ENCODE measurements at places on chromosomes 7 and 10.

- no peak for DNase-seq
Observed at GRCh38 chr7:68245688-68246087, 1249.1 kb downstream of the TYW1 start.

DNA sequence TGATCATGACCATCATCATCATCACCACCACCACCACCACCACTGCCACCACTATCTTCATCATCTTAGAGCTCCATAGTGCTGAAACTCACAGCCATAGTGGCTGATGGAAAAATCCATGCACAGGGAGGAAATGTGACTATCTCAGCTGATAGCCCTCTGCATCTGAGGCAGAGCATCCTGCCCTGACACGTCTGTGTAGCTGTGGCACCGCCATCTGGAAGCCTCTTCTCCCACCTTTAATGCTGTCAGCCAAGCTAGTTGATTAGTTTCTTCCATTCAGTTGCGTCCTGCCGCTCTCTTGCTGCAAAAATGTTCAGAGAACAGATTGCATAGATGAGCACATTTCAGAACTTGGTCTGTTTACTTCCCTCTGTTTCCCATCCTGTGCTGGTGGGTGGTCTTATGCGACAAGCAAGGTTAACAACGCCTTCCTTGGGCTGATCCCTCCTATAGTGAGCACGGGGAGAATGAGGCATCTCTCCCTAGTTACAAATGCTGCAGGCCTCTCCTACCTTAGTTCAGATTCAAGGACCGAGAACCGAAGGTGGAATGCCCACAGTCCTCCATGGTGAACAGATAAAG is 478.6 kb downstream of the PLXNA4 start:
- DNase-seq = no peak

DNA sequence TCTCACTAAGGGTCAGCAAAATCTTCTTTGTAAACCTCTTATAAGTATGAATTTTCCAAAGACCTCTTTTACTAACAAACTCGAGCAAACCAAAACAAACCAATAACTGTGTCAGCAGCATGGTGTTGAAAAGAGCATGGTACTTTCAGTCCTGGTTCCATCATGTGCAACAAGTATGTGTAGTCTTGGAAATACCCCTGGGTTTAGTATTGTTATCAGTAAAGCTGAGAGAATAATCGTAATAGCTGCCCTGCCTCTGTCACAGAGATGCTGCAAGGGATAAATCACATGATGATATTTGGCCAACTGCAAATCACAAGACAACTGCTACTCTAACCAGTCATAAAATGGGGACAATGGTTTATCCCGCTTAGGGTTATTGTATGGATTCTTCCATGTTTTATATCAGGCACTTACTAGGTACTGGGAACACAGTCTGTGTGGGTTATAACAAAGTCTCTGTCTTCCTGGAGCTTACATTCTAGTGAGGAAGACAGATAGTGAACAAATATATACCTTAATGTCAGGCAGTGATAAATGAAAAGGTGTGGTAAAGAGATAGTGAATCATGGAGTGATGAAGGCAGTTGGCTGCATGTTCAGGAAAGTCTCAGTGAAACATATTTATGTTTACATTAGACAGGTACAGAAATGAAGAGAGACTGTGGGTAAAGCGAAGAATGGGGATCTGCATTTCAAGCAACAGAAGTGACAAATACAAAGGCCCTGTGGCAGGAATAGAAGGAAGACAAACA is 60.5 kb upstream of the C10orf90 start:
- no peak for DNase-seq

GRCh38 chr7:157228864-157229422 is 90.2 kb downstream of the UBE3C start:
- DNase-seq = no peak

DNA sequence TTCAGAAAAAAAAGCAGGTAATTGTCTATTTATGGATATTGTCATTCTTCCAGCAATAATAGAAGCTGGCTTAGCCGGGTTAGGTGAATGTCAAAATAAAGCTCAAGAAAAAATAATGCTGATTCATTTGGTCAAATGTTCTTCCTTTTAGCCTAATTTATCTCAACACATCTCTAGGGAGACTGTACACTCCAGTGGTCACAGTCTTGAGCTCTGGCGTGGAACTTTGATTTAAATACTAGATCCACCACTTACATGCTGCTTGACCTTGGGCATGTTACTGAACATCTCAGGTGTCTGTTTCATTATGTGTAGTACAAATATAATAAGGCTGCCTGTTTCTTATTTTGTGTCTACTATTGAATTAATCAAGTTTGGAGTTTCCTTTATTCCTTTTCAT is 22.0 kb downstream of the PRTFDC1 start:
- DNase-seq = no peak

DNA sequence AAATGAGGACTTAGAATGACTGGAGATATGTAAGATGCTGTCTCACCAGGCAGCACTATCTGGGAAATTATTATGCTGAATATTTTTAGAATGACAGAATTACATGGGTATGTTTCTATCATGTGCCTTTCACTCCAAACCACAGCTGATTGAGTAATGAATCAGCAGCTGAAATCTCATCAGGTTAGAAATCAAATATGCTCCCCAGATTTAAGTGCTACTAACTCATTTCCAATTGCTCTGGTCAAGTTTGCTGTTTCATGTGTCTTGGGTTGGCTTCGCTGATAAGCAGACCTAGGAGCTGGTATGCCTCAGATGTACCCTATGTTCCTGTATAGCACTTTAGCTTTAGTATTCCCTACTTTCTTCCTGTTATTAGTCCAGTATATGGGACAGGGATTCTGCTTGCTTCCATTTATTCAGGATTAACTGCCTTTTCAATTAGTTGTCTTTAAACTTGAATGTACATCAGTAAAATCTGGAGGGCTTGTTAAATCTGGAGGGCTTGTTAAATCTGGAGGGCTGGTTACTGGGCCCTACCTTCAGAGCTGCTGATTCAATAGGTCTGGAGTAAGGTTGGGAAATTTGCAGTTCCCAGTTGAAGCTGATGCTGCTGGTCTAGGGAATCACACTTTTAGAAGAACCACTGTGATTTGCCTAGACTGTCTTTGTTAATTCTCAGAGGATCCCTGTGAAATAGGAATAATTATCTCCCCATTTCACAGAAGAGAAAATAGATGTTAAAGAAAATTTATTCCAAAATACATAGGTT is 172.9 kb downstream of the DKK1 start:
- DNase-seq = no peak

DNA sequence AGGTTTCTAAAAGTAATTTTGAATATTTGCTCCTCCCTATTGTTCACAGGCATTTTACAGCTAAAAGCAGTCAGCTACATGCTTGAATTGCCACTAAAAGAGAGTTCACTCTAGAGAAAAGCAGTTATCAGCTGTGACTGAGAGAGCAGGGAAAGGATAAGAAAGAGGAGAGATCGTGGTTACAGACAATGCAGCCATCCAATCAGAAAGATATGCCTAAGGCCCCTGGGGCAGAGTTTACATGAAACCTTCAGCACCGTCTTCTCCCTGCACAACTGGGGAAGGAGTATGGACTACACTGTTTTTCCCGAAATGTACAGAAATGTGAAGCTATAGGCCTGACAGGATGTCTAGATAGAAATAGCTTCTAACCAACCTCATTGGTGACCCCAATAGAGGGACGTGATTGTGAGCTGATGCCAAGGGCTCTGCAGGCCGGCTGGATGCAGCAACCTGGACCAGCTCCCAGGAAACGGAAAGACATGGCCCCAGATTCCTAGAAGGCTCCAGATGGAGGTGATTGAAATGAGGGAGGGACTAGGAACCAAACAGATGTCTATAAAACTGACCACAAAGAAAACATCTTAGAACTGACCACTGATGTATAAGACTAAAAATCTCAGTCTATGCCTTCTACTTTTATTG is 3.2 kb upstream of the VSTM4 start:
- no peak for DNase-seq

- peak; percentile 57 for DNase-seq
Observed at GRCh38 chr10:73810735-73811465, 498 bp downstream of the NDST2 start.

- DNase-seq = no peak
Observed at GRCh38 chr10:17684537-17684936, 40.6 kb downstream of the STAM start.

DNA sequence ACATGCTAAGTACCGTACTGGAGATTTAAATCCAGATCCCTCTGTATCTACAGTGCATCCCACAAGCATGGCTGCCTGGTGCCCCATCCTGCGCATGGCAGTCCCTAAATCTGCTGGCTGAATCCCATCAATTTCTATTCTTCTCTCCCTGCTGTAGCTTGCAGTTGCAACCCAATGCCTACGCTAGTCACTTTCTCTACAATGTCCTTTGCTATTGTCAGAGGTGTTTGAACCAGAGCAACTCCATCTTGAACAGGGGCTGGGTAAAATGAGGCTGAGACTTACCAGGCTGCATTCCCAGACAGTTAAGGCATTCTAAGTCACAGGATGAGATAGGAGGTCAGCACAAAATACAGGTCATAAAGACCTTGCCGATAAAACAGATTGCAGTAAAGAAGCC is 461.2 kb downstream of the PLXNA4 start:
- DNase-seq = no peak

- DNase-seq = no peak
Observed at GRCh38 chr7:326809-327232, 36.9 kb downstream of the FOXL3 start.

- DNase-seq = no peak
Observed at GRCh38 chr7:133910761-133911160, 216.4 kb upstream of the LRGUK start.

- no peak for DNase-seq
Observed at GRCh38 chr7:4809091-4809591, 33.7 kb downstream of the AP5Z1 start.

DNA sequence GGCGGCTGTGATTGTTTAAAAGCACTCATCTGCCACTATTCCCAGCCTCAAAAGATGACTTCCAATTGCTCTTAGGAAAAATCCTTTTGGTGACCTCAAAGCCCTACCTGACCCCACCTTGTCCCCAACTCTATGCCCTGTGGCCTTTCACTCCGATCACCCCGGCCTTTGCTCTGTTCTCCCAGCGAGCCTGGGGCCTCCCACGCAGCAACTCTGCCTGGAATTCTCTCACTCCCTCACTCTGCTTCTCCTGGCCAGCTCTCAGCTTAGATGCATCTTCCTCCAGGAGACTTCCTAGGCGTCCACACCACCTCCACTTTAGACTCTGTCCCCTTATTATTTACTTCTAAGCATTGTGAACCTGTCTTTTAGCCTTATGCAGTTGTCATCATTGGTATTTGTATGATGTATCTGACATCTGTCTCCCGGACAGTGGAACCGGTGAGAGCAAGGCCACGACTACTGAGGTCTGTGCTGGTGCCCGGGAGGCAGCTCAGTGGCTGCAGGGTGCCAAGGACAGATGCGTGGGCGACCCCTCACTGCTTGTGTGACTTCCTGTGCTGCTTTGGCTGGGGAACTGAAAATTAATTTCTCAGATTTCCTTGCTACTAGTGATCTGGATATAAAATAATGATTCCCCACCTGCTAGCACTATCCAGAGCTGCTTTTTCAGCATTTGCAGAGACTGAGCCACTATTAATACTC is 63.0 kb downstream of the PIP4K2A start:
- no peak for DNase-seq

- DNase-seq = no peak
Observed at GRCh38 chr10:27638071-27638750, 107.4 kb downstream of the MKX start.

DNA sequence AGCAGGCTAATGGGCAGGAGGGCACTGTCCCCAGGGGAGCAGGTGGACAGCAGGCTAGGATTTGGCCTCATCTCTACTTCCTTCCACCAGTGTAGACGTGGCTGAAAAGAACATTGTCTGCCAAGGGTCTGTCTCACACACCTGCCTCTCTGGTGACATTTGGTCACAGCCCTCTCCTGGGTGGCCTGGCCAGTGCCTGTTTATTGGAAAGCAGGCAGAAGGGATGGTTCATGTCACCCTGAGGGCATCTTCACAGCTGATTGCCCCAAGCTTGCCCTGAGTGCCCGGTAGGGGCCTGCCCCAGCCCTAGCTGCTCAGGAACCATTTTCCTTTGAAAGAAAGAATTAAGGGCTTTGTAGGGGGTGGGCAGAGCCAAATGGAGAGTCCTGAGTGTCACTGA is 138.7 kb downstream of the C10orf105 start:
- no peak for DNase-seq

DNA sequence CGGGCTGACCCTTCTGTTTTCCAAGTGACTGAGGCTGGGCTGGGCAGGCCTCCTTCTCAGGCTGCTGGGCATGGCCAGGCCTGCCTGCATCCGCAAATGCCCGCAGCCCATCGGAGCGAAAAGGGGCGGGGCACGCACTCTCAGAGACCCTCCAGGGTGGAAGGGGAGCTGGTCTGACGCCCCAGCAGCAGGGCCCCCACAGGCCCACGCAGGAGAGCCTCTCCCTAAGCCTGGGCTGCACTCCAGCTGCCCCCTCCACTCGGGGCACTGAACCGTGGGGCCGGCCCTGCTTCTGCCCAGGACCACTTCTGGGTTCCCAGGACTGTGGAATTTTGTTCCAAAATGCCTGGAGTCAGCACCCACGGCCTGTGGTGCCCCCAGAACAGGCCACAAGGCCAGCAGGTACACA is 9.3 kb downstream of the ADAP1 start:
- DNase-seq = no peak

DNA sequence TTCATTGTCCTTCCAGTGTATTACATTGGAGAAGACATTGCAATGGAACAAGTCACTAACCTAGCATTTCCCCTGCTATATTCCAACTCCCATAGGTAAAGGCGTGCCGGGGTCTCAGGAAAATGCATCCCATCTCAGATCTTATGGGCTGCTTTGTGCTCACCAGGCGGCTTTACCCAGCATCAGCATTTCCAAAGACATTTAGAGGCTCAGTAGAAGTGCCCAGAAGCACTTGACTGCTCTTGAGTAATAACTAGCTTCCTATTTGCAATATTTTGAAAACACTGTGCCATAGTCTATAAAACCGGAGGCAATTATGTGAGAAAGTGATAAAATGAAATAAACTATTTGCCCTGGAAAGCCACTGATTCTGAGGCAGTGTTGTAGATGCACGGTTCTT is 415.0 kb upstream of the NPVF start:
- DNase-seq = no peak

GRCh38 chr10:101284101-101284743 is 55.0 kb upstream of the LBX1 start:
- DNase-seq = no peak
